ENCODE measurements at places on chromosomes 5 and 9. TPM values are rescaled to one million over a fixed set of nuclear protein-coding genes. Genes with fewer than 3 reads are reported as not detected.

Gene TEX48
- not detected for polyA plus RNA-seq

Gene IFNE
- polyA plus RNA-seq, result 3.9 TPM

Gene LHX3
- not detected for polyA plus RNA-seq

Gene PDE6A
- 0.05 TPM for polyA plus RNA-seq

DNA sequence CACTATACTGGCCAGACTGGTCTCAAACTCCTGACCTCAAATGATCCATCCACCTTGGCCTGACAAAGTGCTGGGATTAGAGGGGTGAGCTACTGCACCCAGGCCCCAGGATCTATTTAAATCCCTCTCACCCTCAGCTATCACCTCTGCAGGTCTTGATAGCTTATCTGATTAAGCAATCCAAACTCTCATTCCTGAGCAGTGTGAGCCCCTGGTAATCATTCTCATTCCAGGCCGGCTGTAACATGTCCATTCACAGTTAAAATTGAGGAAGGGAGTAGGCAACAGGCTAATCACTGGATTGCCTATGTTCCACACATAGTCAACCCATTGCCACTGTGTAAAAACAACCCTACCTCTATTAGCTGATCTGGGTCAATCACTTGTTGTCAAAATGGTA is 111.1 kb downstream of the AGTPBP1 start:
- H3K4me3 ChIP-seq, result no peak overlapping the region
- no peak overlapping the region for H3K27ac ChIP-seq
- peaks cover 4% of the 10 kb centered on the region for H3K4me1 ChIP-seq

GRCh38 chr5:100900142-100900795 is 2.8 kb downstream of the ST8SIA4 start:
- H3K27me3 ChIP-seq, result peaks cover 6% of the 10 kb centered on the region
- no peak overlapping the region for H3K27ac ChIP-seq
- H3K4me3 ChIP-seq, result peak overlapping the region; percentile 76
- H3K4me1 ChIP-seq, result peaks cover 18% of the 10 kb centered on the region
- no peak for DNase-seq

GRCh38 chr5:75690669-75691068 is 26.6 kb downstream of the POC5 start:
- H3K27me3 ChIP-seq, result no peaks in the 10 kb centered on the region
- no peaks in the 10 kb centered on the region for H3K4me1 ChIP-seq
- H3K4me3 ChIP-seq, result no peak overlapping the region
- no peak overlapping the region for H3K27ac ChIP-seq
- peaks cover 3% of the 10 kb centered on the region for H3K36me3 ChIP-seq
- no peak for DNase-seq
